ENCODE measurements at places on chromosomes 2 and 18.

DNA sequence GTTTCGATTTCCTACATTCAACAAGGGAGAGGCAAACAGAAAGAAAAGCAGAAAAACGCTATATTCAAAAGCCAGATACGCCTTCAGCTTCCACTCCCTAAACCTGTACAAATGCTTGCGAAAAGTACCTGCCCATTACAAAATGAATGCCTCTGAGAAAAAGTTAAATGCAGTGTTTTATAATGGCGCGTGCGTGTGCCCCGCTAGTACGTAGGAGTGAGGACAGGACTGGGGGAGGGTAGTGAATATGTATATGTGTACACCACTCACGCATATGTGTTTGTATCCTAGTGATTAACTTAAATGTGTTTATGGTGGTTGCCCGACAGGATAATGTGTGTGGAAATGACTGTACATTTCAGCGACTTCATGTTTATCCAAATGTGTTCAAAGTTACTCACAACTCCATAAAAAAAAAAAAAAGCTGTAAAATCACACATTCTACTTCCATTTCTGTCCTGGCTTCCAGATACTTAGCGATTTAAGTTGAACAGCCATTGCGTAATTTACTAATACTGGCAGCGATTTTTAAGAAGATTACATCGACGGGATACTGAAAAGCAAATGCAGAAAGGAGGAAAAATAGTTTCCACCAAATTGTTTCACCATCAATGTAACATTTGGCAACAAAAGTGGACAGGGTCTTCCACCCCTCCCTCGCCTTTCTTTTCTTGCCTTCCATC lies 1.3 kb downstream of the NEUROD1 start:
- no peak for DNase-seq

- no peak for DNase-seq
Observed at GRCh38 chr18:49813069-49813318, 339 bp downstream of the ACAA2 start.

DNA sequence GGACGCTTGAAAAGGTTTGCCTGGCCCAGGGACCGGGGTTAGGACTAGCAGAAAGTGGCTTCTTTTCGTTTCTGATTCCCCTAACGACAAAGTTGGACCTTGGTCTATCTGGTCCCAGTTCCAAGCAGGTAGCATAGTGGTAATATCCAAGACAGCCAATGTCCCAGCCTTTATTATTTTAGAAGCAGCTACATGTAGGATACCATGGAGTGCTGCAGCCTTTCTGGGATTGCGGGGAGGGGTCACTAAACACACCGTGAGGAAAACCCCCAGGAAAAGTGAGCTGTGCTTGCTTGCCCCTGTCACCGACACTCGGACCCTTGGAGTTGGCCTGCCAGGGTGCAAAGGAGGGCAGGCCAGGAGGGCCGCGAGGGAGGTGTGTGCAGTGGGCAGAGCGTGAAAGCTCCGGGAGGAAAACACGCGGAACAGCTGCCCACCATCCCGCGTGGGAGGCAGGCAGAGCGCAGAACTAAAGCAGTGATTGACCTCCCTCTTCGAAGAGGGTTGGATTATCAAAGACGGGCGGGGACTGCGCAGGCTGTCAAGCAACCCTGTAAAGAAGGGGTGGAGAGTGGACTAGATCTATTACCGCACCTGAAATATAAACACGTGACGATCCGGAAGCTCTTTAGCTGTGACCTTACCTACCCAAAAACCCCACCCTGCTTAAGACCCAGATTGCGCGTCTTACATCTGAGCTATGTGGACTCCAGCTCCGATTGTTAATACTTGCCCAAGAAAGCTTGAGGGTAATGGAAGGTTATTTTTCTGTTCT lies 624 bp upstream of the MAP4K3 start:
- DNase-seq = peak; percentile 25

DNA sequence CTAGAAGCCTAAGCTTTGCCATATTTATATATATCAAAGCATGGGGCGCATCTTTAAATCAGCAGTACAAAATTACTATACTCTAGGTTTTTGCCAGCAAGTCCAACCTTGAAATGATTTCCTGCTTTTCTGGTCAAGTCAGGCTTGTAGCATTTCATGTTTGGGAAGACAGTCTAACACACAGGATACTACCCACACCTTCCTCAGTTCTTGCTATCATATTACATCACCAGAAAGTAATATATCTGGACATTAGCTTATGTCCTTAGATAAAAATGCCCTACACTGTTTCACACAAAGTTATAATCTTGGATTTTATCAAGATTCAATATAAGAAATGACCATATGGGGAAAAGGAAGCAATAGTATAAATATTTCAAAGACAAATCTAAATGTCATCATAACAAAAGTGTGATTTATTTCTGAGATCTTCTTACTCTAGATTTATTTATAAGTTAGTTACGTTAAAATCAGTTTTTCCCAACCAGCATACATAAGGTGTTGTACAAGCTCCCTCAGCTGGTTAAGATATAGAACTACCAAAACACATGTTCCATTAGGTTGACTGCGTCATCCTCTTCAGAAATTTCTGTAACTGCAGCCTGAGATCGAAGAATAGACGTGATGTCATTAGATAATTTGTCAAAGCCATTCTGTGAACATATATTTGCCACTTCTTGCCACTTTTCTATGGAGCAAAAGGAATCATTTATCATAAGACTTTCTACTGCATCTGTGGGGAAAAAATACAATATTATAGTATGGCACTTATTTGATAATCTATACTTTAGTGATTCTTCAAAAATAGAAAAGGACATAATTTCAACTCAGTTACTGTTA lies 56.6 kb downstream of the CLHC1 start:
- DNase-seq = peak; percentile 41

GRCh38 chr2:64524604-64525316 lies 632 bp downstream of the AFTPH start:
- DNase-seq = no peak

GRCh38 chr2:11430729-11431128 lies 35.2 kb downstream of the E2F6 start:
- DNase-seq = no peak

GRCh38 chr2:9430316-9431293 lies 7.2 kb downstream of the CPSF3 start:
- no peak for DNase-seq

DNA sequence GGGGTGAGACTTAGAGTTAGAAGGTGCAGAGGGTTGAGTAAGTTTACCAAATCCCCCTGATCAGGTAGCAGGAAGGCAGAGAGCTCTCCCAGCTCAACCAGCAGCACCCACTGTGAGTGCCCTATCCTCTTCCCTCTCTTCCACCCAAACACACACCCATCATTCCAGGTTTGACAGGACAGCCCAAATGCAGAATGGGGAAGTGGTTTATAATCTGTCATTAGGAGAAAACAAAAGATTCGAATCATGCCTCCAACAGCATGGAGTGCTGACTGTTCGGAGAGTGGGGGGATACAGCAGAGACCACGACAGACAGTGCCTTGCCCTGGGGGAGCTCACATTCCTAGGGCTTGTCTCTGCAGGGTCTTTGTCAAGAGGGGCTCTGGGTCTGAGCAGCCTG lies 11.7 kb downstream of the CXCR2 start:
- no peak for DNase-seq

DNA sequence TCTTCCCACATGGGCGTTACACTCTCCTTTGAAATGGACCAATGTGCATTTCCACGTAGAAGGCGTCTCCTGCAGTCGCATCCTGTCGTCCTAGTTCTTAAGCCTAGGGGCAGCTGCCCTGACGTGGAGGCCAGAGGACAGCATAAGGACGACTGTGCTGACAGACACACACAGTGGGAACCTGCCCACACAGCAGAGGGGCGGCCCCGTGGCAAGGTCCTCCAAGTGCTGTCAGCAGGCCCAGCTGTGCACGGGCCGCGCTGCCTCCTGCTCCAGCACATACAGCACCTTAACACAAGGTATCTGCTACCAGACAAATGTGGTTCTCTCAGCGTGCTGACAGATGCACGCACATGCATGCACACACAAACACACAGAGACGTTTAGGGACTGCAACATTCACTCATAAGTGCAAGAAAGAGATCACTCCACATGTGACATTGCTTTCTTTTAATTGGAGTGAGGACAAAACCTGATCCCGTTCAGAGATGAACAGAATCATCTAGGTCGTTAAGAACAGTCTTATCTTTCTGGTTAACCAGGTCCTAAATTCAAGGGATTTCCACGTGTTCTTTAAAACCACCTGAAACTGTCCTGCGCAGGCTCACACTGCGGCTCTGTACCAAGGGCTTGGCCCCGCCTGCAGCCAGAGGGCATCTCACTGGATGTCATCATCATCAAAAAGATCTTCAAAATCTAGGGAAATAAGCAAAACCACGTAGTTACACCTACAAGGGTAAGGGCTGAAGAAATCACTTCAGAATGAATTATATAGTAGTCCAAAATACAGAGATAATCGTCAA lies 5.5 kb downstream of the COPS9 start:
- no peak for DNase-seq

- DNase-seq = peak; percentile 74
Observed at GRCh38 chr2:27086724-27087593, at the start of gene KHK. KHK (plus strand) TSS chr2:27086772; CDS start chr2:27087260, 488 bp downstream.

DNA sequence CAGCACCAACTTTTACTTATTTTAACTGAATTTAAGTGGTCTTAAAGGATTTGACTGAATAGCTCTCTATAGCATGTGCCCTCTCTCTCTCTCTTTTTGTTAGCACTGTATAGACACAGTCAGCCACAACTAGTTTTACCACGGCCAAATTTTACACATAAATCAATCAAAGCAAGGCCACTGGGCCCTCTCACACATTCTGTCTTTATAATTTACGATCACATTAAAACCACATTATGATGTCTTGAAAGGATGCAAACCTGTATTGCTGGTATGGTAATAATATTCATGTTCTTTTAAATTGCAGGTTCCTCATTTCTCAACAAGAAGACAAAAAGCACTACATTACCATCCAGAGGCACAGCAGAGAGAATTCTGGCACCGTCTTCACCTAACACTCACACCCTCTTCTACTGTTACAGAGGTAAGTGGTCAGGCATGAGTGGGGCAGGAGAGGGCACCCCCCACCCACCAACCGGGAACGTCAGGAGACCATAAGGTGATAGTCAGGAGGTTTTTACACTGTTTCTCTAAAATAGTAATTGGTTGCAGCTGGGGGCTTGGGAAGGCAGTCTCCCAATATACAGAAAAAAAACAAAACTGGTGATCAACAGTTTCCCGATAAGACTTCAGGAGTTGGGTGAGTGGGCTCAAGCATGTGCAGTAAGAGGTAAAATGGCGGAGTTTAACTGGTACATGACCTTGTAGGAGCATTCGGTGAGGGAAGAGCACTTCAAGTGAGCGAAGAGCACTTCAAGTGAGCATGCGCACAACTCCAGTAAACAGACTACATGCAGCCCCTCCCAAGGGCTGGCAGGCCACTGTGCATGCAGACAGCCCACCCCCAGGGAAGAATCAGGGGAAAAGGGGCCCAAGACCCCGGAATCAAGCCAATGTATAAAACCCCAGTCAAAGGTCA lies 296.7 kb downstream of the PIEZO2 start:
- no peak for DNase-seq

DNA sequence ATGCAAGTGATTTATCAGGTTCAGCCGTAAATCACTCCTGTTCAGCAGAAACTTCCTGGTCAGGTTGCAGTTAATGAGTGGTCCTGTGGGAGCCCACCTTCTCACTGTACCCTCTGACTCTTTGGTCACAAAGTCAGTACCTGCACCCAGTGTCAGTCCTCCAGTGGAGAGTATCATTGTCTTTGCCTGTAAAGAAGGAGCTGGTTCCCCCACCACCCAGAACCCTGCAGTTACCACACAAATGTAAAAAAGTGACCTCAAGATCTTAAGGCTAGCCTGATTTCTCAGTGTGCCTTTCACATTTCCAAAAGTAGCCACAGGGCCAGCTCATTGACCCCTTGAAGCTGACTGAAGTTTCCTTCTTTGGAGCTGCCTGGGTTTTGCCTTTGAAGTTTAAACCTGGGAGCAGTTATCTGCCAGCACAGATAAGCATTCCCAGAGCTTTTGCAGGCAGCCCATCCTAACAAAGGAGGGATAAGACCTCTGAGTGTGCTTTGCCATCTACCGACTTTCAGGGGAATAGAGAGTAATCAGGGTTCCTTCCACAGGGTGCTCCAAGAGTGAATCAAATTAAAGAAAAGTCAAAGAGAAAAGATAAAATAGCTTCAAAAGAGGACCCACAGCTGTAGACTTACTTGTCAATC lies 725.2 kb downstream of the CPS1 start:
- DNase-seq = no peak

DNA sequence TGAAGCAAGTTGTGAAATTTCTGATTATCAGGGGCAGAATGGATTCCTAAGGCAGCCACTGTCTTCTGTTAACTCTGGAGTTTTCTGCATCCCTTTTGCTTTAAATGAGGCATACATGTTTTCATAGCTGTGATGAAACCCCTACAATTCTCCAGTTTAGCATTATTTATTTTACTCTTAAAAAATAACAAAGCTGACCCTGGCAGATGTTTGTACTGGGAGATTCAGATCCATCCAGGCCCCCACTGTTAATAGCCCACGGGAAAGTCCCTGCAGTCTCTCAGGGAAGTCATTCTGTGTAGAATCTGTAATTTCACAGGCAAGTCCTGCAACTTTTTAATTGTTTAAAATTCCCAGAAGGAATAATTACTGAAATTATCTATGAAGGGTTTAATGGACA lies 353 bp upstream of the SULT1C4 start:
- DNase-seq = no peak

DNA sequence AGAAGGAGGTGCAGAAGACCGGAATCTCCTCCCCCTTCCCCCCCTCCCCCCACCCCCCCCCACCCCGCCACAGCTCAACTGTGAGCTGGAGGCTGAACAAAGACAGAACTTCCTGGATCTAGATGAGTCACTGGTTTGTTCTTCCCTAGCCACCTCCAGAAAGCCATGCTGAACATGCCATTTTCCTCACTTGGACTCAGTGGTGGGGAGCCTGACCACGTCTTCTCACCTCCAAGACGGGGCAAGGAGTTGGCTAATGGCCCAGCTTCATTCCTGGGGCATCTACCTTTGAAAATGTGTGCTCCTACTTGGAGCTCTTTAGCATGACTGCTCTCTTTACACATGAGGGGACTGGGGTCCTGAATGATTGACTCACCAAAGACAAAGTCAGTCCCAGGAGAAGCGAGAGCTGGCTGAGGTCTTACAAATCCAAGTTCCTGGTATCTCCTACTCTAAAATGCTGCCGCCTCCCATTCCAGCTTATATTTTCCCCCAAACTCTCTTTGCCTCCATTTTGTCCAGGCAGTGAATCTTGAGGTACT lies 22.6 kb upstream of the FZD5 start:
- DNase-seq = peak; percentile 69

GRCh38 chr2:126850940-126851339 lies 47.8 kb upstream of the TEX51 start:
- DNase-seq = no peak

DNA sequence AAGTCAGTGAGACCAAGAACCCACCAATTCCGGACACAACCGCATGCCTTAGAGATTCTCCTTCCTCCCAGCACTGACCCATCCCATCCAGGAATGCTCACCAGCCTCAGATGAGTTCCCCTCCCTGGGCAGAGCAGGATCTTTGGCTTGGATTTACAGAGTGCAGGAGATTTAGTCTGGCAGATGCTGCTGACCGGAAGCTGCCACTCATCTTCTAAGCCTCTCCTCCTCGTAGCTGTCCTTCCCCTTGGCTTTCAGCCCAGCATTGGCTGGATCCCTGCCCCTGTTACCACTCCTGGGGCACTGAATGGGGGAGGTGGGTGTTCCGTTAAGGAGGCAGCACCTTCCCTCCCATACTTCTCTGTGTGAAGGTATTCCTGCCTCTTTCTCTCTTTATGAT lies 53.2 kb downstream of the VWA3B start:
- no peak for DNase-seq

All from H54 (cell line).